CD4-positive, alpha-beta T cell (primary cell): ENCODE measurements at places on chromosomes 5 and 9. TPM values are rescaled to one million over a fixed set of nuclear protein-coding genes. Genes with fewer than 3 reads are reported as not detected.

GRCh38 chr9:137688725-137689124 is 69.9 kb downstream of the EHMT1 start:
- no peak for DNase-seq

DNA sequence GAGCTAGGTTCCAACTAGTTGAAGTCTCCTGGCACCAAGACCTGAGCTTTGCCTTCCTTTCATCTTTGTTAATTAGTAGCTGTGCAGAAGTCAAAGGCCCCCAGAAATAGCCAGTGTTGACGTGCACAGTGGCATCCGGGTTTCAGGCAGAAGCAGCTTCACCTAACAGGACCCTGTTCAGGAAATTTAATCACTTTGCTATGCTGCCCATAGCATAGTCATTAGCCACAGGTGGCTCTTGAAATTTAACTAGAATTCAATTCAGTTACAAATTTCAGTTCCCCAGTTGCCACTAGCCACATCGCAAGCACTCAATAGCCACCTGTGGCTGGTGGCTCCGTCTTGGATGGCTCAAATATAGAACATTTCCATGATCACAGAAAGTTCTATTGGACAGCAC is 179.1 kb downstream of the GOLPH3 start:
- DNase-seq: no peak

- DNase-seq: no peak
These were observed 382.2 kb downstream of the ENC1 start for GRCh38 chr5:74258314-74258665.

GRCh38 chr9:109477258-109478050 is 20.7 kb downstream of the PTPN3 start:
- no peak for DNase-seq

DNA sequence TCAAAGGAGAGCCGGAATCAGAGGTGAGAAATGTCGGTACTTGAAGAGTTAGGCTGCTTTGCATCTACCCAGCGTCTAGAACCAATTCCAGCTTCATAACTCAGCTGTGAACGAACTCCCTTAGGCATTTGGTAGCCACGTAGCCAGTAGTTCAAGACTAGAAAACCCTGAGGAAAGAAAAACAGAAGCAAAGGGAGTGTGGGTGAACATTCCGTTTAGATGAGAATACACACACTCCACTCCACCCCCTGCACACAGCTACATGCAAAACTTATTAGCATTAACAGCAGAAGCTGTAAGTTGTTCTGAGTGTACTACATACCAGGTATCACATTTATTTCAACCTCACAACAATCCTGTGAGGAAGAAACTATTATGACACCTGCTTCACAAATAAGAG is 78.3 kb downstream of the SMIM23 start:
- no peak for DNase-seq

DNA sequence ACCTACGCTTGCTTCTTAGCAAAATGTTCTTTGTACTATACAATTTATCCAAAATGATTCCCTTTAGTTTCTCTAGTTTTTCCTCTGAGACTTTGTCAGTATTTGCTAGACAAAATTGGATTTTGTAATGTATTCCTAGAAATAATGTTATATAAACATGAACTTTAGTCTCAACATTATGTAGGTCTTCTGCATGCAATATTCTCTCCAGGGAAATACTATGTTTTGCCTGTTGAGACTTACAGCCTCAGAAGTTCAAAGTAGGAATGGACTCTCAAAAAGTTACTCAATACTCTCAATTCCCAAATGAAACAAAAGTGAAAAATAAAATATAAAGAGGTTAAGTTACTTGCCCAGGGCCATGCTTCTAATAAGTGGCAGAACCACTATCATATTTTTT is 24.8 kb upstream of the SMC2 start:
- no peak for DNase-seq

GRCh38 chr5:93378073-93378472 is 202.9 kb downstream of the NR2F1-AS1 start:
- DNase-seq: no peak

DNA sequence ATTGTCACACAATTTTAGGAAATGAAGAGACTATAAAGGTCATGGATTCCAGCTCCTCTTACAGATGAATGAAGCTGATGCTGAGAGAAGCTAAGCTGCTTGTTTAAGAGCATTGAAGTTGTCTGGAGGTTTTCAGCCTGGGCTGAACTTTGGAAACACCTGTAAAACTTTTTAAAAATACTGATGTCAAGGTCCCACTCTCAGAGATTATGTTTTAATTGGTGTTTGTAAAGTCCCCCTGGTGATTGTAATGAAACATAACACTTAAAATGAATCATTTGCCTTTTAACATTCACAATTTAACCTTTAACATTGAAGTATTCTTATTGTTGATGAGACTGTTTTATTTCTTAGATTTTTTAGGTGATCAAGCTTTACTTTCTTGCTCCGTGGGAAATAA is 16.4 kb downstream of the RAD23B start:
- no peak for DNase-seq

DNA sequence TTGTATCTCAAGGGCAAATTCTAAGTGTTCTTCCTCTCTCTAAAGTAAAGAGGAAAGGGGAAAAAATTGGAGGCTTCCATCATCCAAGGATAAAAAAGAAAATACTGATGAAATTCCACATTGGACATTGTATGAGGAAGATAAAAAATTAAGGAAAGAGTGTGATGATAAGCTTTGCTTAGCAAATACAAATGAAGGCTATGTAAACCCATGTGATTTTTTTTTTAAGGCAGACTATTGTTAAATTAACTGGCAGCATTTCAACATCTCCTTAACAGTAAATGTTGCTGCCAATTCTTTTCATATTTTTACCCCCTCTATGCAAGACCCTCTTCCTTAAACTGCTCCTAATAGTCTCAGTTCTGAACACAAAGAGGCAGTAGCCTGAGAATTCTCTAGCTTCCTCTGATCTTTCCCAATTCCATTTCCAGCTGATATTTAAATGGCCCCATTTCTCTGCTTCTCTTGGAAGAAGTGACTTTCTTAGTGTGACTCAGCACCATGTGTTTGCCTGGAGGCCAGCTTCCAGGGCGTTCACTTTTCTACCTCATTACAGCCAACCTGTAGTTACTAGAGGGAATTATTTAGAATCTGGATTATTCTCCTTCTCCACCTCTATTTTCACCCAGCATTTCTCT is 159.7 kb downstream of the TLE1 start:
- DNase-seq: no peak

- DNase-seq: no peak
These were observed 8.0 kb downstream of the STC2 start for GRCh38 chr5:173320259-173320658.

GRCh38 chr9:79757881-79758669 is 186.3 kb downstream of the TLE4 start:
- no peak for DNase-seq

DNA sequence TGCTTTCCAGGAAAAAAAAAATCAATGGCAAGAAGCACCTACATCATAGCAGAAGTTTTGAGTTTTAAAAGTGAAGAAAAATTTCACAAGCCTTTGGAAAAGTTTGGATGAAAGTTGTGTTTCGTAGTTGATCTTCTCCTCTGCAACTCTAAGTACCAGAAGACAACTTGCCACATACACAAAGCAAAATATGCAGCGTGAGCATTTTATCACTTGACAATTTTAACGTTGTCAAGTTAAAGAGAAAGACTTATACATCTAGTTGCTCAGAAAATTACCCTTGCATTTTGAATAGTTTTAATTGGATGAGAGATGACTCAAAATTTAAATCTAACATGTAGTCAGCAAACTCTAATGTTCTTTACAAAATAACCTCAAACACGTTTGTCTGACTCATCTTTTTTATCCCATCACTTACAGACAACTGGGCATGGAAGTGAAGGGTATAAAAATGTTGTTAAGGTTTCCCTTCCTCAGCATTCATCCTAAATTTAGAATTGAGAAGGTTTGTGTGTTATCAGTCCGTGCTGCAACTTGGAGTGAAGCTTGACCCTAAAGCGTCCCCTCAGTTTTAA is 213.4 kb downstream of the MARCHF11 start:
- no peak for DNase-seq

DNA sequence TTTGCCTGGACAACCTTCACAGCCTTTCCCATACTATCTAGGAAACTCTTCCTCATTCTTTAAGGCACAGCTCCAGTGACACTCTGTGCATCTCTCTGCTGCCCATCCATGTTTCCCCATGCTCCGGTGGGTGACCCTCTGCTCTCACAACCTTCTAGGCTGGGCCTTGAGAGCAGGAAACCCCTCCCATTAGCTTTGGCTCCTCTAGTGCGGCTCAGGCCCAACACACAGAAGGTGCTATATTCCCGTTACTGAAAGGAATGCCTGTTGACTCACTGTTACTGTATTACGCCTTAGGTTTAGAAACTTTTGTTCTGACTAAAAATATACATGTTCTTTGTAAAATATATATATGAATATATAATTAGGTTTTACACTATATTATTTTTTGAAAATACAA is 8.1 kb upstream of the CCL28 start:
- no peak for DNase-seq

GRCh38 chr9:115923903-115924668 is 229.5 kb upstream of the PAPPA start:
- DNase-seq: no peak

DNA sequence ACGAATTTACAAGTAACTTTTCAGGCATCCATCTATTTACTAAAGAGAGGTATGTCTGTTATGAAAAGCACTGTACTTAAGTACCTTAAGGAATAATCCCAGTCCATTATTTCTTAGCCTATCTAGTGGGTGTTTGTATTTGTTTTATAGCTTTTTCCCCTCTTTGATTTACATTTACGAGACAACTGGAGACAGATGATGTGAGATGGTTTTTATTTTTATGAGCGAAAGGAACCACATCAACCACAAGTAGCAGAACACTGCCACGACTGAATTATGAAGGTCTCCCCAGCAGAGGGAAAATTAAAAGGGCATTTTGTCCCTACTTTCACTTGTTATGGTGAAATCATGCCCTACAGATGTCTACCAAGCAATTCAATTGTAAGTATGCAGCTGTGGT is 357.8 kb downstream of the NFIB start:
- DNase-seq: no peak

DNA sequence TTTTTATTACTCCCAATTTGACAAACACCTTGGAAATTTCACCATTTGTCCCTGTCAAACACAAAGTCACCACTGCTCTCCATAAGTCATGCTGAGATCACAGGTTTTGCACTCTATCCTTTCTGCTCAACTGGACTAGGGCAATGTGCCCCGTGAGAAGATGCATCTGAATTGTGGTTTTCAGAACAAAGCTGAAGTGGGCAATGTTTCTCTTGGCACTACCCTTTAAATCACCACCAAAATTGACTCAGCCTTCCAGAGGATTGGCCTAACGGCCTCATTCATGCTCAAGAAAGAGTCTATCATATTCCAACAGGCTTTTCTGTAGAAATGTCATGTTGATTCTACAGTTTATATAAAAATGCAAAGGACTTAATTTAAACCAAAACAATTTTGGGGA is 81.0 kb upstream of the TRIO start:
- DNase-seq: no peak

DNA sequence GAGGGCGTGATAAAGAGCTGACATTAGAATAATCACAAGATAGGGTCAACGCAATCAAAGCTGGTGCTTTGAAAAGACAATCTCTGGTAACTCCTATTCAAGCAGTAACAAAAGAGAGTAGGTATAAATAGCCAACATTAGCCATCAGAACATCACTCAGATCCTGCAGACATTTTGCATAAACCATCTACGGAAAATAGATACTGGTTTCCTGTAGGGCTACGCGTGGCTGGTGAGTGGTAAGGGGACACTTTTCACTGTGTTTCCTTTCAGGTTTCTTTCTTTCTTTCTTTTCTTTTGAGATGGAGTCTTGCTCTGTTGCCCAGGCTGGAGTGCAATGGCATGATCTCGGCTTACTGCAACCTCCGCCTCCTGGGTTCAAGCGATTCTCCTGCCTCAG is 22.3 kb downstream of the TTF1 start:
- no peak for DNase-seq

- no peak for DNase-seq
These were observed 31.7 kb upstream of the ZBTB43 start for GRCh38 chr9:126773004-126773607.

- DNase-seq: no peak
These were observed 323.8 kb upstream of the ADCY2 start for GRCh38 chr5:7072188-7072587.

GRCh38 chr5:71893451-71893850 is 174.4 kb downstream of the CARTPT start:
- no peak for DNase-seq

DNA sequence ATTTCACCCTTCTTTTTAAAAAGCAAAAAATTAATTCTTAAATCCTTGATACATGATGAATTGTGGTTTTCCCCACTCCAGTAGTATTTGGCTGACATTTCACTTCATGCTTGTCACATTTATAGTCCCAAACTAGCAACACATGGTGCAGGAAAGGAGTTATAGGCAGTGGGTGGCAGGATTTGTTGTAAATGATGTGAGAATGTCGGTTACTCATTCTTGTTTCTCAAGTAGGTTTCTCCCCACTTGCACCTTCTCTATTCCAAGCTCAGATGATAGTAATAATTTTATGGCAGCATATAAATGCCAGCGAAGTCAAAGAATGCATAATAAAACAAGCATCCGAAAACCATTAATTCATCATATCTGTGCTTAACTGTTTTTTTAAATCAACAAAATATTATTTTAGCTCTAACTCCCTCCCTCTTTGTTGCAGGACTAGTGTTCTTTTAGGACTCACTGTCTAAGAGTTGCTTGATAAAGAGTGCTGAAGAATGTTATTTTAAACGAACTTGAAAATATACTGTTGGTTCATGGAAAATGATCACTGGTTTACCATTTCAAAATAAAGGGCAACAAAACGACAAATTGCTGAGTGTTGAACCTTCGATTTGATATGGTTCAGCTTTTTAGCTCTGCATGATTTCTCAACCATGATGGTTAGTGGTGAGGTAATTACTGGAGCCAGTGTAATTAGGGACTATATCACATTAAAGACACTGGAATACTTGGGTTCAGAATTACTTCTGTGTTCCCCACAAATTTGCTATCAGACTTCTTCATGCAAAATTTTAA is 88.1 kb upstream of the ADAMTSL1 start:
- no peak for DNase-seq

- no peak for DNase-seq
These were observed 558.5 kb upstream of the PTGER4 start for GRCh38 chr5:40121236-40121635.

DNA sequence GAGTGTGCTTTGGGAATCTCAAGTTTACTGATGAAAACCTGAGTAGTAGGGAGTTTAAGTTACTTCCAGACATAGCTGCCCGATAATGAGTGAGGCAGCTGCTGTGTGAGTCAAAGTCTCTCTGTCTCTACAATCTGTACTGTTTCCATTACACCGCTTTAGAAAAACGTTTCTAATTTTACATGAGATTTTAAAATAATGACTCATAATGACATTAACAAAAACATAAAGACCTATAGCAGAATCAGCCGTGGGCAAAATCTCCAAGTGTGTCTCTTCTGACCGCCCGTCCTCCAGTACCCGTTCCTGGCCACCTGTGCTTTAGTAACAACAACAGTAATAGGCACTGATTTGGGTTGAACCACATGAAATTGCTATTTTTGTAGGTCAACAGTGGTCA is 69.6 kb upstream of the PRRC1 start:
- no peak for DNase-seq

- DNase-seq: no peak
These were observed 65.4 kb downstream of the WDR41 start for GRCh38 chr5:77426670-77427069.

Gene INSL6
- total RNA-seq: not detected

Gene GABRB2
- not detected for total RNA-seq

Gene SOHLH1
- total RNA-seq: not detected

Gene ENTREP1
- total RNA-seq: 0.08 TPM

Gene TMEM252
- total RNA-seq: not detected

Gene IL3
- not detected for total RNA-seq

Gene TLX3
- not detected for total RNA-seq

Gene FGFR4
- total RNA-seq: 3.1 TPM

Gene MVB12B
- 15.3 TPM for total RNA-seq

Gene BHMT
- total RNA-seq: not detected
